SJCRH30 (cell line): ENCODE measurements at places on chromosomes 16 and 17.

GRCh38 chr16:54554581-54554980 is 268.0 kb upstream of the IRX3 start:
- H3K4me1 ChIP-seq = no peaks in the 10 kb centered on the region
- H3K27me3 ChIP-seq = no peaks in the 10 kb centered on the region
- H3K27ac ChIP-seq = no peak overlapping the region

GRCh38 chr17:73492125-73492820 is 152.0 kb downstream of the SDK2 start:
- DNase-seq = no peak
- no peak overlapping the region for H3K27ac ChIP-seq
- no peaks in the 10 kb centered on the region for H3K36me3 ChIP-seq

DNA sequence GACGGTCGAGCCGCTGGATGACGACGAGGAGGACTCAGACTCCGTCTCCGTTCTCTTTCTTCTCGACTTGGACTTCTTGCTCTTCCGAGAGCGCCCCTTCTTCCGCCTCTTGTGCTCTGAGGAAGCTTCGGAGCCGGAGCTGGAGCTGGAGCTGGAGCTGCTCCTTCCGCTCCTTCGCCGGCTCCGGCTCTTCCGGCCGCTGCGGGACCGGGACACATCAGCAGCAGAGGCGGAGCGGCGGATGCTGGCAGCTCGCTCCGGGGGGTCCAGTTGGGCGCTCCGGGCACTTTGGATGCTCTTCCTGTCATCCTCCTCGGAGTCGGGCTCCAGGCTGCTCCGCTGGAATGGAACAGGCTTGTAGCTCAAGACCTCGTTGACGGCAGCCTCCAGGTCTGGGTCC is 36.9 kb downstream of the PIPOX start:
- no peak overlapping the region; the same call in 1 of the 2 replicates for H3K27ac ChIP-seq
- peaks cover 69% of the 10 kb centered on the region for H3K36me3 ChIP-seq
- peaks cover 25% of the 10 kb centered on the region for H3K4me1 ChIP-seq
- no peaks in the 10 kb centered on the region for H3K27me3 ChIP-seq

DNA sequence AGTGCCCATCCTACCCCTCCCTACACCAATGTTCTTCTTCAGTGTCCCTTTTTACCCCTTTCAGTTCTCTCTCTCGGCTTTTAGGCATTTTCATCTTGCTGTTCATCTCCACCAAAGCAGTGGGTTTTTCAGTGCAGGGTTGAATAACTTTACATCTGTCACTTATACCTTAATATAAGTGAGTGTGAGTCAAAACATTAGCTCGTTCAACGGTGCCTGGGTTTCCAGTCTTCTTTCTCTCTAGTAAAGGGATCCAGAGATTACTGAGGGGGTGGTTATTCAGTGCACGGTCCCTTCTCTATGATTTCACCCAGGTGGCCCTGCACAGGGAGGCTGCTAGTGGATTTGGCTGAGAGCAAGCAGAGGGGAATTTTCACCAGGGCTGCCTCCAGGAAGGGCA is 210.6 kb upstream of the CDH5 start:
- no peaks in the 10 kb centered on the region for H3K27me3 ChIP-seq
- H3K4me1 ChIP-seq = peaks cover 47% of the 10 kb centered on the region
- no peaks in the 10 kb centered on the region for H3K36me3 ChIP-seq
- H3K4me3 ChIP-seq = no peak overlapping the region

DNA sequence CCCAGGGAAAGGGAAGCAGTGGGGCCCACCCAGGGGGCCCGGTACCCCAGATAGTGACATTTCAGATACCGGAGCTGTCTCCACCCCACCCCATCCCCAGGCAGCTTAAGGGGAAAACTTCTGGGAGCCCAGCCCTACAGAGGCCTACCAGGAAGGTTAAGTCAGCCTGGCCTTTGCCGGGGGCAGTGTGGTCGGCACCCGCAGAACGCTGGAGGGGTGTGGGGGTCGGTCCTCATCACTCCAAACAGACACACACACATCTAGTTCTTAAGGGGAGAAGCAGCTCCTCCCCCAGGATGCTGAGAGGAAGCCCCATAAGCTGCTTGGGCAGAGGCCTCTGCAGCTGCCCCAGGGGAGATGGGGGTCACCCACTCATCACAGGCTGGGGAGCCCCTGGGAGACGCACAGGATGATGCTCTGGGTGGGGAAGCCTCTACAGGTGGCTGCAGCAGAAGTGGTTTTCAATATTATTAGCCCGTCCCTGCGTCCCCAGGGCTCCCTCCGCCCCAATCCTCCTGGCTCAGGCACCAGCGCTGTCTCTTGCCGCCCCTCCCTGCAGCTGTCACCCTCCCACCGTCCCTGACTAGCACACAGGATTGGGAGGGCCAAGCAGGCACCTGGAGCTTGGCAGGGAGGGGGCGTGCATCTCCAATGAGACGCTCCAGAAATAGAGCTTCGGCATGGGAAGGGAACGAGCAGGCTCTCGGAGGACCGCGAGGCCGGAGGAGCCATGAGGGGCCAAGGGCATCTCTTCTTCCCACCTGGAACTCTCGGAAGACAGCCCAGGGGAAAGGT is 1.4 kb upstream of the ABR start:
- no peak overlapping the region for H3K4me3 ChIP-seq
- peak; percentile 38 for DNase-seq
- H3K27me3 ChIP-seq = no peaks in the 10 kb centered on the region
- H3K36me3 ChIP-seq = no peaks in the 10 kb centered on the region
- H3K27ac ChIP-seq = no peak overlapping the region
- 0 out of 2 replicates have a peak, but pooled peaks cover 5% of the 10 kb centered on the region for H3K4me1 ChIP-seq

DNA sequence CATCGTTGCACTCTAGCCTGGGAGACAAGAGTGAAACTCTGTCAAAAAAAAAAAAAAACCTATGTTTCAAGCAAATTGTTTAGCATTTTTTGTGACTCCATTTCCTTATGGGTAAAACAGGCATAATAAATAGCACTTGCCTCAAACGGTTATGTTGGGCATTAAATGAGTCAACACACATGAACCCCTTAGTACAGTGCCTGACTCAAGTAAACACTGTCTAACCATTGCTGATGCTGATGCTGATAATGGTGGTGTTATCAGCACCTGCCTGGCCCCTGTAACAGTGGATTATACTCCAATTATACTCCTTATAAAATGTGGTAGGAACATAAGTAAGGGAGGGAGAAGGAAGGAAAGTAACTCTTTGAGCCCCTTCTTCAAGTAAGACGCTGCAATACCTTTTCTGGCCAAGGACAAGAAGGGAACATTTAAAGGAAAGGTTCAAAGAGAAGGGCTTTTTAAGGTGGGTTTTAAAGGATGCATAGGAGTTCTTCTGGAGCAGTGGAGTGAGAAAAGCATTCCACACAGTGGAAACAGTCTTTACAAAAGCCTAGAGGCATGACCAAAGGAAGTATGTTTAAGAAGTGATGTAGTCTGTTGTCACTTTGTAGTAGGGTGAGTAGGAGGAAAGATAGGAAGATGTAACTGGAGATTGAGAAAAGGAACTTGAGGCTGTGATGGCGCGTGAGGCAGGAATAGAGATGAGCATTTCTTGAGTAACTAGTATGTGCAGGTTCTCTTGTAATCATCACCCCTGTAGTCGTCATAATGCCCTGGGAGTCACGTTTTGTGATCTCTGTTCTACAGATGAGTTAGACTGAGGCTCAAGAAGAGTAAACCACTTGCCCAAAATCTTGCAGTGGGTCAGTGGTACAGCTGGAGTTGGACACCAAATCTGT is 4.3 kb downstream of the SCNN1B start:
- H3K4me1 ChIP-seq = no peaks in the 10 kb centered on the region
- H3K27me3 ChIP-seq = no peaks in the 10 kb centered on the region
- H3K27ac ChIP-seq = no peak overlapping the region
- H3K36me3 ChIP-seq = no peaks in the 10 kb centered on the region
- H3K4me3 ChIP-seq = no peak overlapping the region

DNA sequence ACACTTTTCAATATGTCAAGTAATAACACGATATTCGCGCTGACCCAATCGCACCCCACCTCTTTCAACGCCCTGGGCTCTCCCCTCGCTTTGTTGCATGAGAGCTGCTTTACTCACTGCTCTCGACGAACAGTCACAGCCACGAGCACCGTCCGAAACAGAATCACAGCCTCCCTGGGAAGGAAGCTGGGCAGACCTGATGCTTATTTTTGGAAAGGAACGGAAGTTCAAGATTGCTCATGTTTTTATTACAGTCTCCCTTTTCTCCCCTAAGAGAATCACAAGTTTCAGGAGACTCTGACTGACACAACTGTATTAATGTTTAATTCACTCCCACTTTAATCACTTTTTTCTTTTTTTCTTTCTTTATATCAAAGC is 67.8 kb downstream of the ANKRD11 start:
- no peak overlapping the region for H3K27ac ChIP-seq
- H3K4me3 ChIP-seq = no peak overlapping the region
- no peaks in the 10 kb centered on the region for H3K27me3 ChIP-seq
- H3K36me3 ChIP-seq = peaks cover 35% of the 10 kb centered on the region
- H3K4me1 ChIP-seq = peaks cover 12% of the 10 kb centered on the region

DNA sequence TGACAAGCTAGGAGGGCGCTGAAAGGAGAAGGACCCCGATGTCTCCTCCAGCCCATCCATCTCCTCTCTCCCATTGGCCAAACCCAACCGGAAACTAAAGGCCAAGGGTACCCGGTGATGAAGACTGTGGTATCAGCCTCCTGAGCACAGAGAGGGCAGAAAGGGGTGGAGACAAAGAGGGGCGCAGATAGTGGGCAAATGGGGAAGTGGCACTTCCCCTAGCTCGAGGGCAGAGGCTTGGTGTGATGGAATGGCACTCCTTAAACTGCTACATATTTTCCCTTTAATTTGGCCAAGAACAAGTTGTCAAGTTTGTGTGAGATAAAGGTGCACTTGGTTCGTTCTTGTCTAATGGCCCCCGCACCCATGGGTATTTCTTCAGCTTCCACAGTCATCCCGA is 27.8 kb downstream of the IL4R start:
- no peak for DNase-seq
- peaks cover 59% of the 10 kb centered on the region for H3K36me3 ChIP-seq
- H3K4me1 ChIP-seq = no peaks in the 10 kb centered on the region
- no peak overlapping the region for H3K27ac ChIP-seq
